ENCODE measurements at places on chromosomes 1 and 21.

DNA sequence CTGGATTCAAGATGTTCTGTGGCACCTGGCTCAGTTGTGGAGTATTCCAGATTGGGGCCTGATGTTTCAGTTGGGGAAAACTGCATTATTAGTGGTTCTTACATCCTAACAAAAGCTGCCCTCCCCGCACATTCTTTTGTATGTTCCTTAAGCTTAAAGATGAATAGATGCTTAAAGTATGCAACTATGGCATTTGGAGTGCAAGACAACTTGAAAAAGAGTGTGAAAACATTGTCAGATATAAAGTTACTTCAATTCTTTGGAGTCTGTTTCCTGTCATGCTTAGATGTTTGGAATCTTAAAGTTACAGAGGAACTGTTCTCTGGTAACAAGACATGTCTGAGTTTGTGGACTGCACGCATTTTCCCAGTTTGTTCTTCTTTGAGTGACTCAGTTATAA is 7.2 kb downstream of the FPGT start:
- no peak for DNase-seq

DNA sequence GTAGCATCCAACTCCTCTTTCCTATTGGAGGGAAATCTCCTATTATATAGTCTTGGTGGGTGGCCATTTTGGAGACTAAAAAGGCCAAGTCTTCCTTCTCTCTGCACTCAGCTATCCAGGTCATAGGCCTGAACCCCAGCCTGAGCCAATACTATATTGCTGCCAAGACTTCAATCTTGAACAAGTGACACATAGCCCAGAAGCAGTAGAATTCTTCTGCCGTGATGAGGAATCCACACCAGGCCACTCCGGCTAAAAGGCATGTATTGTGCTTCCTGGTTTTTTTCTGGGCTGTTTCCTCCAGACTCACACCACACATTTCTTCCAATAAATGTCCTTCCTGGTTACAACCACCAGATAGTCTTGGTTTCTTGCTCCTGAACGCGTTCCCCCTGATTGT is 43.0 kb downstream of the ATF3 start:
- DNase-seq = no peak

DNA sequence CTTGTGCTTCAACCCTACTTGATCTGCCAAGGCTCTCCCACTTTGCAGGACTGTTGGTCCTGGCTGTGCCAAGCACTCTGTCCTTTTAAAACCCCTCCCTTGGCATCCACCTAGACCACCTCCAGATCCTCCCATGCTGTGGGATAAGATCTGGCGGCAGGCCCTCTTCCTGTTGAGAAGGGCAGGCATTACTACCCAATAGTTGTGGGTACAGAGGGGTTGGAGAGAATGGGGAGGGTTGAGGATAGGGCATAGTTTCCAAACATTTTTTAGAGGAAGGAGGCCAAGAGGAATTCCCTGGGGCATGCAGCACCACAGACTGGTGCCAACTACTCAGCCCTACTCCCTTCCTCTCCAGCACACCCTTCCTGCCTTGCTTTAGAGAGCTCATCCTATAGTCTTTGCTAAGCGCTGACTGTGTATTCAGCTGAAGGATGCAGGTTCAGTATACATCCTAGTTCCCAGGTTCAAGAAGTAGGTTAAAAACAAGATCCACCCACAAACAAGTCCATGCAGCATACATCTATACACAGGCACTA is 70.7 kb downstream of the TRABD2B start:
- no peak for DNase-seq

- no peak for DNase-seq
Measured at GRCh38 chr1:179034720-179035119, 9.0 kb downstream of the FAM20B start.

- DNase-seq = no peak
Measured at GRCh38 chr1:30267856-30268255, 455.5 kb downstream of the MATN1 start.

DNA sequence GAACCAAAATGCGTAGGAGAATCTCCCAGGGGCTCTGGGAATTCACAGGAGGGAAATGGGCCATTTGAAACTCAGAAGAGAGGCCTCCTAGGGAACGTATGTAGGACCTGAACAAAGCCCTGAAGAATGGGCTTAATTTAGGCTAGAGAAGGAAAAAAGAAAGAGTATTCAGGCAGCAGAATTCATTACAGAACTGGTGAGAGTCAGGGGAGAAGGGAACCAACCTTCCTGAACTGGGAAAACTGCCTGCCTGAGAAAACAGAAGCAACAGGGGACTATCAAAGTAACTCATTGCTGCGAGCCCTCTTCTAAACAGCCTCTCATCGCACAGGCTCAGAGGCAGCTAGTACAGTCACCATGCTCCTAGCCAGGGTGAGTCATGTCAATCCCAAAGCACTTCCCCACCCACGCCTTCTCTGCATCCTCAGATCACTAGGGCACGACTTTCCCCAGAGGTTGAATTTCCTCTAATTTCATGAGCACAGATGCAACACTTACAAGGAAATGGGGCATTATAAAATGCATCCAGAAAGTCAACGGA is 98.1 kb downstream of the ADSS2 start:
- peak; percentile 15 for DNase-seq

DNA sequence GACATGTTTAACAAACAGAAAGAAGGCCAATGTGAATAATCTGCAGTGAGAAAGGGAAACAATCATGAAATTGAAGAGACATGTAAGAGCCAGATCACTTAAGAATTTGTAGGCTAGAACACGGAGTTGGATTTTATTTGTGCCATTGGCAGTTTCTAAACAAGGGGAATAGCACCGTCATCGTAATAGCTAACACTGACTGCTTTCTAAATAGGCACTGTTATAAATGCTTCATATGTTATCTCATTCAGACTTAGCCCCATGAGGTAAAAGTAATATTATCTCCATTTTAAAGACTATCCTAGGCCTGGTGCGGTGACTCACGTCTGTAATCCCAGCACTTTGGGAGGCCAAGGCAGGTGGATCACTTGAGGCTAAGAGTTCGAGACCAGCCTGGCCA is 12.1 kb downstream of the C1orf185 start:
- no peak for DNase-seq

DNA sequence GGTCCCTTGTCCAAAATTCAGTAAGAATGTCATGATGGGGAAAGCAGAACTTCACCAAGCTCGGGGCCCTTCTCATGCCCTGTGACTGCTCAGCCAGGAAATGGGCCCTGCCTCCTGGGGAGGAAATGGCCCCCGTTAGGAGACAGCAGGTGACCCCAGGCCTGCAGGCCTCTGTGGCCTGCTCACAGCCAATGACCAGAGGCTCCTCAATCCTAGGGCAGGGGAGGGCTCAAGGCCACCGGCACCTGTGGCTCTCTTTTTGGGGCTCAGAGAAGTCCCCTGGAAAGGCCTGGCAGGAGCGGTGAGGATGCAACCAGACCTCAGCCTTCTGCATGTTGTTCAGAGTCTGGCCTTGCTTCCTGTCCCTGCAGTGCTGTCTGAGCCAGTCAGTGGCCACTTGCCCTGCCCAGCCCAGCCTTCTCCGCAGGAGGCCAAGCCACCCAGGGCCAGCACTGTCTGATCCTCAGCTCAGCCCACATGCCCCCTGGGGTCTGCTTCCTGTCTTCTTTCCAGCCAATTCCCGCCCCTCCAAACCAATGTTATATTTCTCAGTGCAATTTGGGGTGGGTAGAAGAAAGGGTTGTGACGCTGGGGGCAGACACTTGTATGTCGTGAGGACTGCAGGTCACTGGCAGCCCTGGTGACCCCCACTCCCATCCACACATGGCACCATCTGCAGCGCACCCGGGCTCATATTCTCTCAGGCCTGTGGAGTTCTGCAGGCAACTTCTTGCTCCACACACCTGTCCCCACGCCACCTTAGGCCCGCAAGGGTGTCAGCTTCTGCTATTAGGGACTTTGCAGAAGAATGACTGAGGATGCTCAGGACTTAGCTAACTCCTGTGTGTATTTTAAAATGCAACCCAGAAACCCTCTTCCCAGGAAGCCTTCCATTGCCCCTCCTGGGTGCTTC is 83.6 kb downstream of the ITPKB start:
- DNase-seq = no peak

DNA sequence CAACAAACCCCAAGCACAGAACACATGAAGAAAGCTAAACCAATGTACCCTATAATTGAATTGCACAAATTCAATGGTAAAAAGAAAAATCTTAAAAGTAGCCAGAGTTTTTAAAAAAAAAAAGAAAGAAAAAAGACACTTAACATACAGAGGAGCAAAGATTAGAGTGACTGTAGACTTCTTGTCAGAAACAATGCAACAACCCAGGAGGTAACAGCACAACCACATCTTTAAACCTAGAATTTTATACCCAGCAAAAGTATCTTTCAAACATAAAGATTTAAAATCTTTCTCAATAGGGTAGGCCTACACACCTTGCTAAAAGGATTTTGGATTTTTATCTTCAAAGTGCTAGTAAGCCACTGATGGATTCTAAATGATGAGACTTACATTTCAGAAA is 64.4 kb downstream of the PHTF1 start:
- DNase-seq = no peak

DNA sequence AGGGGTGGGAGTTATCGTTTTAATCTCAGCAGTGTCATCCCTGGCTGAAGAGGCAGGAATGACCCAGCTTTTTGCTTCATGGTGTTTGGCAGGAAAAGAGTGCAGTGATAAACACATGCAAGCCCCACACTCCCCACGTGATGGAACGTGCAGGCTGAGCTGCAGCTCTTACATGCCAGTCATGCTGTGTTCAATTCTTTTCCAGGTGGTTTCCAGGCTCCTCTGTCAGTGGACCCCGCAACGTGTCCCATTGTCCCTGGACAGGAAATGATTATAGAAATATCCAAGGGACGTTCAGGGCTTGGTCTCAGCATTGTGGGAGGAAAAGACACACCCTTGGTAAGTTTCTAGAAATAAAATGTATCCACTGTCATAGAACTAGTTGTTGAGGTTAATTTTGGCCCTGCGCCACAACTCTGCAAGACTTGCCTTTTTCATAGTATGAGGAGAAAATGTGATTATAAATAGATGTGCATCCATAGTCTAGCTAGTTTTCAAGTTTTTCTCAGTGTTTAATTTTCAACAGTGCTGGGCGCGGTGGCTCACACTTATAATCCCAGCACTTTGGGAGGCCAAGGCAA is 110.2 kb upstream of the L1TD1 start:
- no peak for DNase-seq

- DNase-seq = peak; percentile 33
Measured at GRCh38 chr1:89941110-89941766, 53.7 kb upstream of the ZNF326 start.

DNA sequence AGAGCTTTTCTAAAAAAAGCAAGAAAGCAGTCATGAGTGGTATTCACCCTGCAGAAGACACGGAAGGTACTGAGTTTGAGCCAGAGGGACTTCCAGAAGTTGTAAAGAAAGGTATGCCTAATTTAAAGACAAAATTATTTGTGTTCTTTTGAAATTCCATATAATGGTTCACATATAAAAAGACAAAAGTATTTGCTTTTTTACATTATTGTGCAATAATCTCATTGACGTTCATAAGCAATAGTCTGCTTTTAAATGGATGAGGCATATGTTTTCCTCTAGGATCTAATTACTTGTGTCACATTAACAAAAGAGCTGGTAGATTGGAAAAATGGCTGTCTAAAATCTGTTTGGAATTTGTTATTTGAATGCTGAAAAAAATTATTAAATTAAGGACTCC is 54.3 kb downstream of the CENPF start:
- DNase-seq = no peak

- DNase-seq = no peak
Measured at GRCh38 chr1:177305040-177306018, 134.6 kb downstream of the BRINP2 start.

- no peak for DNase-seq
Measured at GRCh38 chr1:227793948-227794816, 21.3 kb upstream of the PRSS38 start.

DNA sequence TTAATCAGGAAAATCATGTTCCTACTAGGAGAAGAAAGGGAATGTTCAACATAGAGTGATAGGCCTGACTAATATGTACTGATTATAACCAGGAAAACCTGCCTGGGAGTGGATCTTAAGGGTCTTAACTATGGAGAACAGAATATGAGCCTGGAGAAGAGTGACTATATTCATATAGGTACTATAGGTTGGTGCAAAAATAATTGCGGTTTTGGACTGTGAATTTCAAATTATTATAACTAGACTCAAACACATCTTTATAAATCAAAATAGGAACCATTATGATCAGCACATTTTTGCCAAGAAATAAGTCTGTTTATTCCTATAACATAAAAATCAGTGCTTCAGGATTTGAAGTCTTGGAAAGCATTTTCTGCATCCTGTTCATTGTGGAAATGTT is 189.8 kb upstream of the ADAMTS5 start:
- no peak for DNase-seq

- DNase-seq = no peak
Measured at GRCh38 chr1:30714536-30715090, 8.8 kb downstream of the MATN1 start.

GRCh38 chr1:149972547-149972946 is 35.9 kb upstream of the MTMR11 start:
- DNase-seq = no peak

DNA sequence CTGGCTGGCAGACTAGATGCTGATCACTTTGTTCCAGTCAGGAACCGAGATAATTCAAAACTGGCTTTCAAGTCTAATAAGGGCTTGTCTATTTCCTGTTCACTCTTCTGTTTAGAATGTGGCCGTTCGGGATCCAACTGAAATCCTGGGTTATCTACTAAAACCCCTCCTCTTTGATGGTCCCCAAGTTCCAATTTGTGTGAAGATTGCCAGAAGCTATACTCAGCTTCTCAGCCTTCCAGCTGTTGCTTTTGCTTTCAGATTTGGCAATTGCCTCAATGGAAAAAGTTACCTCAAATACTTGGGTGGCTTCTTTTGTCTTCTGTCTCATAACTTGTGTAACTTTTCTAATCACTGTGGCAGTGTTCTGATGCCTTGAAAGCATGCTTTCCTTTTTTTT is 43.7 kb downstream of the BTBD8 start:
- DNase-seq = no peak

DNA sequence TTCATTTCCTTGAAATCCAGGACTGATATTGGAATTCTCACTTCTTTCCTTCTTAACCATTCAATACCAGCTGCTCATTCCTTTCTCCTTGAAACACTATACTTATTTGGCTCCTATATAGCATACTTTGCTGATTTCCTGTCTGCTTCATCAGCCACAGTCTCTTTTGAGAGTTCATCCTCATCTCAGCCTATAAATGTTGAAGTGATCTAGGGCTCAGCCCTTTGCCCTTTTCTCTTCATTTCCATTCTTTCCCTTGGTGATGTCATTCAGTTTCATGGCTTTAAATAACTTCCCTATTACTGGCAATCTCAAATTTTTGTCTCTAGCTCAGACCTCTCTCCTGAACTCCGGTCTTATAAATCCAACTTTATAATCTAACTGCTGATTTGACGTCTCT is 24.1 kb upstream of the RABGAP1L start:
- no peak for DNase-seq

DNA sequence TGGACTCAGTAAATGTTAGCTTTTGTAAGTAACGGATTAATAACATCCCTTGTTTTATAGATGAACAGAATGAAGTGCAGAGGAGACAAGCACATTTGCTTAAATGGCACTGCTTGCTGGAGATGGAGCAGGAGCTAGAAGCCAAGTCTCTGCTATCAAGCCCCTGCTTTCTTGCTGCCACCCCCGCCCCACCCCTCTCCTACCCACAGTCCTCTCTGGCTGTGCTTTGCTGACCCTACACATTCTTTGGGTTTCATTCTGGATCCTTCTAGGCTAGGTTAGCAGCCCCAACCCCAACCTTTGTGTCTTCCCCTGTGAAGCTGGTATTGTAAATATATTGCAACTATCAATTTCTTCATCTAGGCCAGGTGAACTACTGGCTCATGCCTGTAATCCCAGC is 77.5 kb upstream of the CAPZB start:
- no peak for DNase-seq

Data from stimulated activated naive CD8-positive, alpha-beta T cell treated with anti-CD3 and anti-CD28 coated beads, Interleukin-15, Interleukin-2, amounts not matched to agents 100 U/mL and 50 U/mL, for 24 hours (primary cell).